ENCODE measurements at places on chromosomes 1 and 21.
A peak's percentile ranks its signal among the peaks of the same experiment; 100 is the strongest.

DNA sequence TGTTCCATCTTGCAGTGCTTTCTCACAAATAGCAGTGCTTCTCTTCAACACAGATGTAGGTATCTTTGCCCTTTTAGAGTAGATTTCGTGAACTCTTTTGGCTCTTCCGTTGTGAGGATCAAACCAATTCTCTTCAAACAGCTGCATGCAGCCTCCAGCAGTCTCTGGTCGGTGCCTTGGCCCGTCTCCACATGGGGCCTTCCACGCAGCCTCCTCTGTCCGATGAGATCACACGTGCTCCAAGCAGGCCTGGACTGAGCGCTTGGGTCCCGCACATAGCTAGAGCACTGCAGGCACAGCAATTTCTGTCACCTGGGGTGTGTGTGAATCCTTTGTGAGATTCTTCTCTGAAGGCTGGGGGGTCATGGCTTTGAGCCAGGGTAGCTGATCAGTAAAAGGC, 82.8 kb upstream of the KCNE2 start:
- no peak for DNase-seq

DNA sequence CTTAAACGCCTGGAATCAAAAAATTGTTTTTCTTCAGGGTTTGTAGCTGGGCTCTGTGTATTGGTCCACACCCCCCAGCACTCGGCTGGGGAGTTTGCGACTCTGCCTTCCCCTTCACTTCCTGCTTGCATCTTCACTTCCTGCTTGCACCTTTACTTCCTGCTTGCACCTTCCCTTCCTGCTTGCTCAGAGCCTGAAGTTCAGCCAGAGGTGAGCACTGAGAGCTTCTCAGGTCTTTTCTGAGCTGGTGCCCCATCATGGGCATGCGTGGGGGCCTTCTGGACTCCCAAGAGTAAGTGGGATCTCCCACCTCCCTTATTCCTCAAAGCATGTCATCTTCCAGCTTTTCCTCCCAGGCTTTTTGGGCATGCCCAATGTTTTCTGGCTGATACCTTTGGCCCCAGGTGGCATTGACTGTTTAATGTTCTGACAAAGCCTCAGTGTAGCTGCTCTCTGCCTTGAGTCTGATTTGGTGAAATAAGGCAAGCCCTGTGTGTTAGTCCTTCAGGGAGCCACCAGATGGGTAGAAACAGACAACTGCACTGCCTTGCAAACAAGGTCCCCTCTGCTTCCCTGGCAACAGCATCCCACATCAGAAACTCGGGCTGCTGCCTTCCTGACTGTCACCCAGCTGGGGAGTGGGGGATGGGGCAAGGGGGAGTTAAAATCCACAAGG, 3.5 kb downstream of the KRTAP10-2 start:
- DNase-seq, result peak; percentile 65

GRCh38 chr1:34113887-34114286, 51.1 kb downstream of the CSMD2 start:
- no peak for DNase-seq

DNA sequence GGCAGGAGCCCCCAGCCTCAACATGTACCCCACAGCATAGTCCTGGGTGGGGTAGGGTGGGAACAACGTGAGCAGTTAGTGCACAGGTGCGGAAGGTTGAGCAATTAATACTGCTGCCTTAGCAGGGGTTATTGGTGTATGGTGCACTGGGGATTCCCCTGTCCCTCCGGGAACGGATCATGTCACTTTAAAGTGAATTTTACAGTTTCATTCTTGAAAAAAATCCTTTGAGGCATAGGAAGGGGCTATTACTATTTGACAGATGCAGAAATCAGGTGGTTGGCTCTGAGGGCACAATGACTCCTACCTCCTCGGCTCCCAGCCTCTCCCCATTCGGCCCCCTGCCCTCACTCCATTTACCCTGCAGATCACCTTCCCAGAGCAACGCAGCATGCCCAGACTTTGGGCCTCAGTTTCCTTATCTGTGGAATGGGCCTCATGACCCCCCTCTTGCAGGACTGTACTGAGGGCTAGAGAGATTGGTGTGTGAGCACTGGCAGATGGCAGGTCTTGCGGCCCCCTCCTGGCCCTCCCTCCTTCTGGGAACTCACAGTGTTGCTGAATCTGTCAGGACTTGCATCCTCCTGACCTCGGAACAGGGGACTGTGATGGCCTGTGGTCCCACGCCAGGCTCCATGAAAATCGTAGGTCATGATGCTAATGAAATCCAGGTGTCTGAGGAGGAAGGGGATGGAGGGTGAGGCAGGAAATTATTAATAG, 5.1 kb upstream of the MYBPH start:
- DNase-seq, result no peak

DNA sequence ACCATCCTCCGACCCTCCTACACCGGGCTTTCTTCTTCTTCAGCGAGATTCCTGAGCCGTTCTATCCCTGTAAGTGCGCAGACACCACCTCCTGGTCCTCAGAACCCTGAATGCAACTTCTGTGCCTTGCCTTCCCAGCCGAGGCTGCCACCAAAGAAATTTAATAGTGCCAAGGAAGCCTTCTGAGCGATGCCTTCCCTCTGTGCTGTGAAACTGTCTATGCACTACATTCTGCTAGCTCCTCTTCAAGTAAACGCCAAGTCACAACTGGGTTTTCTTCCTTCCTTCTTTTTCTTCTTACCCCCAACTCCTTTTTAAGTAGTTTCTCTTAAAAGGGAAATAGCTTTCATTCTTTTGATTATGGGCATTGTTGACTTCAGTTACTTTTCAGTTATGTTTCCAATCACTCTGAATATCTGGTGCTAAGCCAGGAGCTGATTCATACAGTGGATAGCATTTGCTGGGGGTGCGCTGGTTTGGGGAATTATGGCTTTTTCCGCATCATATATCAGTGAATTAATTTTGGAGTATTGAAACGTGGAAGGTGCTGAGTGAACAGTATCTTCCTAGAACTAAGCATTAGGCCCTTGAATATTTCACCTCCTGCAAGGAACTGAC, 38.6 kb upstream of the GPR88 start:
- no peak for DNase-seq

GRCh38 chr21:34011660-34012059, 61.7 kb upstream of the MRPS6 start:
- DNase-seq, result no peak

- no peak for DNase-seq
Measured at GRCh38 chr1:154521695-154522094, 19.5 kb upstream of the SHE start.

GRCh38 chr1:110106013-110106941, 6.0 kb upstream of the UBL4B start:
- DNase-seq, result peak; percentile 13

GRCh38 chr1:203368624-203369451, 17.9 kb upstream of the FMOD start:
- no peak for DNase-seq

Data from CD8-positive, alpha-beta memory T cell (primary cell).